ENCODE measurements at places on chromosomes 6 and 20.

DNA sequence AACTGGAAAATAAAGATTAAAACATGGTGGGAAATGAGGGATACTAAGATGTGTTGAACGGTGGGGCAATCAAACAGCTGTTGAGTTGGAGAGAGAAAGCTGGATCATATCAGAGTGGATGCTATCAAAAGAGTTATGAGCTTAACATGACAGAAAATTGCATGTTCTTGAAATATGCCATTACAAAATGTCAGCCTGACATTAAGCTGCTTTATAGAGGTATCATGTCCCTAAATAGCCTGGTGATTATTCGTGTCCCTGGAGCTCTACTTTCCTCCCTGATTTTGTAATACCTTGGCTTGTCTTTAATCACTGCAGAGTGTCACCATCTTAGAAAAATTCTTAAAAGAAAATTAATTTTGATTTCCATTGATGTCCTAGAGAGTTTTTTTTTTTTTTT, 223.1 kb downstream of the PHF3 start:
- no peak for DNase-seq

- no peak for DNase-seq
Observed at GRCh38 chr6:27679964-27680694, 207.2 kb upstream of the ZNF184 start.

GRCh38 chr6:6891125-6891721, 216.5 kb upstream of the RREB1 start:
- DNase-seq: no peak

DNA sequence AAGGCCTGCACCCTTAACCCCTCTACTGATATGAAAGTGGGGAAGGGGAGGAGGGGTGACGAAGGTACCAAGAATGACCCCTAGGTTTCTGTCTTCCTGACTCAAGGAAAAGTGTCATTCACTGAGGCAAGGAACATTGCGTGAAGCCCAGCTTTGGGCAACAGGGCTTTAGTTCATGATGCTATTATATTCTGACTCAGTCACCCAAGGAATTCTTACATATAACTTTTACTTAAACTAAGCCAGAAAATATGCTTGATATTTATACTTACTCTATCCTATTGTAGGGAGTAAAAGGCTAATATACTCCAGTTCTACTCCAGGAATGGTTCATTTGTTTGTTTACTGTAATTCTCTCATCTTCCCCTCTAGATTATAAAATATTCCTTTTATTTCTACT, 60.5 kb downstream of the DOP1A start:
- DNase-seq: no peak

DNA sequence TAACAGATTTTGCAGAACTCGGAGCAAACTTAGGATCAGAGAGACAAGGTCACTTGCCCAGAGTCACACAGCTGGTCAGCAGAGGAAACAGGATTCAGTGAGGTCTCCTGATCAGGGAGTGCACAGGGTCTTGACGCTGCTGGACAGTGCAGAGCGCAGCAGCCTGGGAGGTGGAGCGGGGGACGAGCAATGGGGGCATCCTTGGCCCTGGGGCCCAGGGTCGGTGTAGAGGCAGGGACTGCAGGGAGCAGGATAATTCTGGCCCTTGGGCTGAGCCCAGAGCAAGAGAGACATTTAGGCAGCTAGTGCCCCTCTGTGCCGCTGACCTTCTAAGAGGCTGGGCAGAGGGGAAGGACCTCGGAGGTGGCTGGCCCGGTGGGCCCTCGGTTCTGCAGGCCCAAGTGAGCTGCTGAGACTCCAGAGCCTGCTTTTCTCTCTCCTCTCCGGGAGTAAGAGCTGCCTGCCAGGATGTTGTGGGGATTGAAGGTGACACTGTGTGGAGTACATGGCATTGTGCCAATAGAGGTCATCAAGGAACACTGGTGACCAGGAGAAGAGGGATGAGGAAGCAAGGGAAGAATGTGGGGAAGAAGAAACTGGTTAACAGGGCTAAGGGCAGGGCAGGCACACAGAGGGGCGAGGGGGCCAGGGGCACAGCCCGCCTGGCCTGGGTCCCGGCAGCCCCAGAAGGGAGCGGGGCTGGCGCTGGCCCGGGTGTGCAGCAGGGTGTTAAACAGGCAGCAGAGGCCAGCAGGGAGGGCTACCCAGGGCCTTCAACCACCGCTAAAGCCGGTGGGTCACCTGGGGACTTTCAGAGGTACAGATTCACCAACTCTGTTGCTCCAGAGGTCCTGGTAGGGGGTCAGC, 122.0 kb downstream of the AGPAT4 start:
- DNase-seq: no peak

DNA sequence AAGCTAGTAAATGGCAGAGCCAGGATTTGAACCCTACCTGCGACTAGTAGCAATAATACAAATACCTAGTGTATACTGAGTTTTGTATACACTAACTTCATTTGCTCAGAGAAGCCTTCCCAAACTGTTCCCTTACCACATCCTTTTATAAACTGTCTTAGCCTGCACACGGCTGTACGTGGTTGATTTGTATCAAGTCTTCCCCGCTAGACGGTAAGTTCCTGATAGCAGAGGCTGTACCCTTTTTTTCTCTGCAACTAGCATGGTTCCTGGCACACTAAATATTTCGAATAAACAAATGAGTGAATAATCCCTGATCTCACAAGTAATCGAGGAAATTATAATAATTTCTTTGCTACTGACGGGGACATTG, 636 bp downstream of the RTF2 start:
- peak; percentile 9 for DNase-seq

- DNase-seq: no peak
Observed at GRCh38 chr6:166344240-166344639, 1.9 kb upstream of the SFT2D1 start.

DNA sequence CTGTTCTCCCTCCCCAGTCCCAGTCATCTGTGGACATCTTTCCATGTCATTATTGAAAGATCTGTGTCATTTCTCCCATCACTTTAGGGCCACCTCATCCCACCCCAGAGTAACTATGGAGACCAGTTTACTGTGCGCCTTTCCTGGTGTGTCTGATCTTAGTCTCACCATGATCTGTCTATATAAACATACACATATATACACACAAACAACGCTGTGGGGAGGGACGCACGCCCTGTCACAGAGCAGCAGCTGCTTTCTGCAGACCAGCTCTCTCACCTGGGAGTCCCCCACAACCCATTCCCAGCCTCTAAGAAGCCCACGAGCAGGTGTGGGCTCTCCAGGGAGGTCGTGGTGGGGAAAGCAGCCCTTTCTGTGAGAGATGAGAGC, 68.1 kb upstream of the TOX2 start:
- DNase-seq: peak; percentile 55

- no peak for DNase-seq
Observed at GRCh38 chr20:46559685-46560440, 9.4 kb upstream of the OCSTAMP start.

DNA sequence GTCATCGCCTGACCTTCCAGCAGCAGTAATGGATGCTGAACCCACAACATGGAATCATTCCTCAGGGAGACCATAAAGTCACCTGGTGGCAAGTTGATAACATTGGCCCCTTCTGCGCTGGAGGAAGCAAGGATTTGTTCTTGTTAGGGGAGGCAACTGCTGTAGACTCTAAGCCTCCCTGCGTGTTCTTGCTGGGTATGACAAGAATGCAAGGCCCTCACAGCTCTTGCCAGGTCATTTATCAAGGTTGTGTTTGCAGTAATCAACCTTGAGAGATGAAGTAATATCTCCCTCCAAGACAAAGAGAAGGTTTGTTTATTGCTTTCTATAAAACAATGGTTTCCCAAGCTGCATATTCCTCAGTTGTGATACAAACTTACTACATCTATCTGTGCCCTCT, 80.9 kb downstream of the PERP start:
- no peak for DNase-seq

- DNase-seq: no peak
Observed at GRCh38 chr20:2086980-2087377, 14.6 kb upstream of the STK35 start.

DNA sequence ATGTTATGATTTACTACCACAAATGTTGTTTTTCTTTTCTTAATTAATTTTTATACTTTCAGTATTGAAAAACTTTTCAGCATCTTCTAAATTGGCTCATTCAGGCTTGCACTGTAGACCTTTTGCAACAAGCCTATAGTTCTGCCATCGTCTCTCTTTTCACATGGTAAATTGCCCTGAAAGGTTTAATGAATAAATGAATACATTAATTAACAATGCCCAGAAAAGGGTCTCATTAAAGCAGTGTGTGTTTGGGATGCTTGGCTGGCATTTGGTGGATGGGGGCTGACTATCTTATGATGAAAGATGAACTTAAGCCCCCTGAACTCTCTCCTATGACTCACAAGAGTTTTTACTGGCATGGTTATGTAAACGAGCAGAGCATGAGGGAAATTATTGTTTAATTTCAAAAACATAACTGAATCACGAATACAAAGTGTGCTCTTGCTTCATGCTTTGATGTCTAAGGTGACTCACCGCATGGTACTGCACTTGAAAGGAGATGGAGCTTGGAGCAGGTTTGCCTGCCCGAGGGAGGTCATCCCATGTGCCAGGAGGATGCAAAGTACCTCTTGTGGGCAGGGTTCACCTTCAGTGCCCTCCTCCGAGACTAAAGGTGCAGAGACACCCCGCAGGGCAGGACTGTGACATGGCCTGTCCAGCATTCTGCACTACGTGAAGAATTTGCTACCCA, 13.8 kb upstream of the PCK1 start:
- no peak for DNase-seq

DNA sequence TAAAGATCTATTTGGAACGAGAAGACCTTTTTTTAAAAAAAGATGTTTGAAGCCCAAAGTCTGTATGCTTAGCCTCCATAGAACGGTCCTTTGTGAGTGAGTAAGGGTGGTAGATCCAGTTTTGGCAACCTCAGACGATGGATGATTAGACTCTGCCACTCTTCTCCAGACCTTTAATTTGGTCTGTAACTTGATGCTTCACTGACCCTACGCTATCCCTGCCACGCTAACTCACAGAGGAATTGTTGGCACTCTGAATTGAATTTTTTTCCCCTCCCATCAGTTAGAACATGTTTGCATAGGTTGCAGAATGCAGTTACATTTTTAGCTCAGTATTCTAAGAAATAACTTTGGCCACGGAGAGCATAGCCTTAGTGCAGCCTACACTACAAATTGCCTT, 15.8 kb upstream of the DEK start:
- DNase-seq: no peak

DNA sequence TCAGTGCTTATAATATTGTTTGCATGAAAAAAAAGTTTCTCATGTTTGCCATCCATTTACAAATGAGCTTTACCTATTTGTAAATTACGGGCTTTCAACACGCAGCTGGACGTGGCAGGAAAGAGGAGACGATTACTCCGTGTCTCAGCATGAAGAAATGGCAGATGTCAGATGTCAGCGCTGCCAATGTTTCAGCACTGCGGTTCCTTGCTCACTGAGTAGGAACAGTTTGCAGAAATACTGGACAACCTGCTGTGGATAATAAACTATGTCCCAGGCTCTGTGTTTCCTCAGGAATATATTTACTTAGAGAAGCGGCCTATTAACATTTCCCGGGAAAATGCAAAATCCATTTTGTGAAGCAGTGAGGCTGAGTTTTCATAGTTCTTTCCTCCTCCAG, 22.7 kb downstream of the RAMACL start:
- DNase-seq: no peak

GRCh38 chr20:52992632-52993031, 20.5 kb downstream of the TSHZ2 start:
- peak; percentile 30 for DNase-seq

DNA sequence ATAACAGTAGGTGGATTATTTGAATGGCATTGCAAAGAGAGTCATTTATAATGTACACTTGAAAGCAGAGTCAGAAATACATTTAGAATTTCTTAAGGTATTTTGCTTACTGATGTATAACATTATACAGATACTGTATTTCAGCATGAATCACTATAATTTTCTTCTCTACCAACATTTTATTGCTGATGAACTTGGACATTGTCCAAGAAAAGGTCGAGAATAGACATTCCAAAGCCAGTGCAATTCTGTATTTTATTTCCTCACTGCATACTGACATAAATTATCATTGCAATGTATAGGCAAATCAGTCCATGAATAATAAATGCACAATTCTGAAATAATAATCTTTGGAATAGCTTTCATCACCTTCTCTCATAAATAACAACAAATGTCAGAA, 1420.0 kb upstream of the EYS start:
- DNase-seq: no peak

DNA sequence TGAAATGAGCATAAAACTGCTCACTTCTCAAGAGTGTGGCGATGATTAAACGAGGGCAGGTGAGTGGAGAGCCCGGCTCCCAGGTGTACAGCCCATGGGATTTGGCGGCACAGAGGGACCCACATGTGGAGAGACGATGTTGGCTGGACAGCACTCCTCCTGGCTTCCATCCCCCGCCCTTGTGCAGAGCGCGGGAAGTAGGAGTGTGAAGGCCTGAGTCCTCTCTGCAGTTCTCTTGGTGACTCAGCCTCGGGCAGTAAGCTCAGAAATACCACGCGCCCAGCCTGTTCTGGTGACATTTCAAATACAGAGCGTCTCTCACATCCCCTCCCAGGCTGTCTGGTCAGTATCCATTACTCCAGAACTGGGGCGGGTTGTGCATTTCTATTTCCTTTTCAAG, 94.2 kb upstream of the SRSF6 start:
- no peak for DNase-seq

- no peak for DNase-seq
Observed at GRCh38 chr6:77371748-77372147, 91.5 kb downstream of the HTR1B start.

All from mesenchymal stem cell (in vitro differentiated cells and primary cell).